ENCODE measurements at places on chromosomes 16 and 17. TPM values are rescaled to one million over a fixed set of nuclear protein-coding genes. Genes with fewer than 3 reads are reported as not detected.
A peak's percentile ranks its signal among the peaks of the same experiment; 100 is the strongest.

SRSF2 gene
- total RNA-seq, result 115 TPM

GRCh38 chr17:5558815-5559785, 25.2 kb downstream of the NLRP1 start:
- no peak for DNase-seq

C1QTNF1 gene
- 20.4 TPM for total RNA-seq

DNA sequence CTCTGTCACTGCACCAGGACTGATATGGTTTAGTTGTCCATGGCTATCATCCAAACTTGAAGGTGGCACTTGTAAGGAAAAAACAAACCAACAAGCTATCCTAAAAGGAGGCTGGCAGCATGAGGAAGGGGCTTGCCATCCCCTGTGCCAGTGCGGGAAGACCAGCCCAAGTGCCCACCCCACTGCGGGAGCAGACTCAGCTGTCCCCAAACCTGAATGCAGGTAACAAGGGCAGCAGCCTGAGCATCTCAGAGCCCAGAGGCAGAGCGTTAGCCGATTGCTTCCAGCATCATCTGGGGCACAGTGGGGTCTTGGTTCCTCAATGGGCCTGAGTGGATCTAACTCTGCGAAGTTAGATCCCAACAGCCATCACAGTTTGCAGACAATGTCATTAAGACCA, 29.2 kb upstream of the C16orf78 start:
- DNase-seq, result no peak

RHBDL3 gene
- total RNA-seq, result 10.2 TPM

AURKB gene
- 2.6 TPM for total RNA-seq

CACNG5 gene
- total RNA-seq, result not detected

PRSS33 gene
- not detected for total RNA-seq

GRCh38 chr16:50457423-50457822, 88.6 kb upstream of the BRD7 start:
- DNase-seq, result no peak

TMEM238L gene
- total RNA-seq, result not detected

DNA sequence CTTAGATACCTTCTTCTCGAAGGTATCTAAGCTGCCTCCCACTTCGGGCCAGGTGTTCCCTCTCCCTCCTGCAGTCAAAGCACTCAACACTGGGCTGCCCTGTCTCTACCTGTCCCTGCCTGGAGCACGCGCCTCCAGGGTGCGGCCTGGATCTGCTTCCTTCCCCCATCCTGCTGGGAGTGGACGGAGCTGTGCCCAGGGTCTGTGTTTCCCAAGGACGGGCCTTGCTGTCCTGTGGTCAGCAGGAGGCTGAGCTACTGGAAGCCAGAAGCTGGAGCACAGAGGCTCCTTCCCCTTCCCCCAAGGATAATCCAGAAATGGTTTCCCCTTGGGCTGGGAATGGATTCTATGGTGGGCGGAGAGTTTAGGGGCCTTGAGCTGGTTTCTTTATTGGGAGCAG, 16.7 kb downstream of the LLGL2 start:
- DNase-seq, result no peak

GRCh38 chr16:79901522-79901921, 301.0 kb upstream of the MAF start:
- no peak for DNase-seq

TMC5 gene
- total RNA-seq, result 3.7 TPM

MAPT gene
- total RNA-seq, result 9.2 TPM

DNA sequence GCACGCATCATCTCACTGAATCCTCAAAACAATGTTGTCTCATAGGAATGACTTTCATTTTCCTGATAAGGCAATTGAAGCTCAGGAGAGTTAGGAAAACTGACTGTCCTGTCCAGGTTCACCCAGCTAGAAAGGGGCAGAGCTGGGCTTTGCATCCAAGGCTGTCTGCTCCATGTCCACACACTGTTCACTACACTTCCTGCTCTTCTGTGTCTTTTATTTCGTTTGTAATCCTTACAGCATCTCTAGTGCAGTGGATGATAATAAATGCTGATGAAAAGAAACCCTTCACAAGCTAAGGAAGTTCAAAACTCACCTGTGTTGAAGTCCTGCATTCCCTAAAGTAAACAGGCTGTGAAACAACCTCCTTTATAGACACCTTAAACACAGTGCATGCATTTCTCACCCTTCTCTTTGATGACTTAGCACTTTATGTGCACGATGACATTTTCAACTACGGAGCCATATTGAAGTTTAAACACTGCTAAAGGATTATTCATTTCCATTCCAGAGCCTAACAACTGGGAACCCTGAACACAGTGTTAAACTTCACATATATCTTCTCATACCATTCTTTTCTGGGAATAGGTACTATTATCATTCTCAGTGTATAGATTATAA, 31.0 kb upstream of the GPR139 start:
- no peak for DNase-seq

GRCh38 chr16:8866118-8866883, 2.5 kb downstream of the CARHSP1 start:
- DNase-seq, result peak; percentile 82

GRCh38 chr17:50766222-50767023, 895 bp downstream of the ANKRD40CL start:
- DNase-seq, result no peak

DNA sequence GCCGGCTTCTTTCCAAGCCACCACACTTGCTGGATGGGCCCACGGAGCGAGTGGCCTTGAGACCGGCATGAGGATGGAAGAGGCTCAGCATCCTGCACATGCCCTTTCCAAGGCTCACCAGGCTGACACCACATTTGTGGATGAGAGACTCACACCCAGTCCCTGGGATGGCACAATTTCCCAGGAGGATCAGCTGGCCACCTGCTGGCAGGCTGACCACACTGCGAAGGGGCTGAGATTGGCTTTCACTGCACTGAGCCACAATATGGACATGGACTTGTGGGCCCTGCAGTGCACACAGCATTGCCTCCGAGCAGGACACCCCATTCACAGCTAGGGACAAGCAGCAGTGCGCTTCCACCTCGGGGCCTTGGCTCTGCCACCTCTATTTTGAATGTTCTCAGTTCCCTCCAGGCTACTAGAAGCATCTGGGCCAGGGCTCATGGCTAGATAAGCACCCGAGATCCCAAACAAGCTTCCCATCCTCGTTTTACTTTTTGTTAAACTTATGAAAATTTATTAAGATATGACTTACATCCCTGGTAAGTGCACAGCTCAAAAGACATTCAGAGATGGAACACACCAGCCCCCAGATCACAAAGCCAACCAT, 25.3 kb upstream of the KSR1 start:
- DNase-seq, result peak; percentile 64

- peak; percentile 13 for DNase-seq
These were observed 54.9 kb downstream of the GNAO1 start for GRCh38 chr16:56246051-56246817.

- no peak for DNase-seq
These were observed 11.3 kb downstream of the RFFL start for GRCh38 chr17:35052241-35052610.

GRCh38 chr17:39306509-39307212, 80.9 kb upstream of the STAC2 start:
- DNase-seq, result no peak

DNA sequence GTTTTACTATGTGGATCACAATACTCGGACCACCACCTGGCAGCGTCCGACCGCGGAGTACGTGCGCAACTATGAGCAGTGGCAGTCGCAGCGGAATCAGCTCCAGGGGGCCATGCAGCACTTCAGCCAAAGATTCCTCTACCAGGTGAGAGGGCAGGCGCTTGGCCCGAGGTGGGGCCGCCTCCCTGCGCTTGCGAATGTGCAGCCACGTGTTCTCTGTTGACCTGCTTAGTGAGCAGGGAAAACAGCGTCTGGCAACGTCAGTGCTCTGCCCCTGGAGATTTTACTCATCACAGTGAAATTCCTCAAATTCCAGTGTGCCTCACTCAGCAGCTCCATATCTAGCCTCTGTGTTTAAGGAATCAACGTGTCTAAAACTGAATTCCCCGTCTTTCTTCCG, 33.4 kb upstream of the CLEC18A start:
- DNase-seq, result peak; percentile 90

GRCh38 chr16:26071101-26071866, 379.5 kb downstream of the HS3ST4 start:
- no peak for DNase-seq

ZNF771 gene
- total RNA-seq, result 81.3 TPM

- DNase-seq, result peak; percentile 70
These were observed 81.6 kb downstream of the CCDC182 start for GRCh38 chr17:57663326-57664070.

RFFL gene
- 16.5 TPM for total RNA-seq

GRCh38 chr17:78438694-78439325, 60.4 kb downstream of the PGS1 start:
- DNase-seq, result no peak

GRCh38 chr16:77212741-77213541, 13.7 kb downstream of the SYCE1L start:
- peak; percentile 58 for DNase-seq

DNA sequence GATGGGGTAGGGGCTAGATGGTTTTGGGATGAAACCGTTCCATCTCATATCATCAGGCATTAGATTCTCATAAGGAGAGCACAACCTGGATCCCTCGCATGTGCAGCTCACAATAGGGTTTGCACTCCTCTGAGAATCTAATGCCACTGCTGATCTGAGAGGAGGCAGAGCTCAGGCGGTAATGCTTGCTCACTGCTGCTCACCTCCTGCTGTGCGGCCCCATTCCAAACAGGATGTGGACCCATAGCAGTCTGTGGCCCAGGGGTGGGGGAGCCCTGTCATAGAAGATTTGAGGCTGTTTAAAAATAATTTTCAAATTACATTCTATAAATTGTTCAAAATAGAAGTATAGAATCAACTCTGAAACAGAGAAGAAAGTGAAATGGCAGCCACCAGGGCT, 50.8 kb downstream of the PHKB start:
- no peak for DNase-seq

GRCh38 chr16:67188323-67188722, 1.6 kb downstream of the EXOC3L1 start:
- DNase-seq, result no peak

DNA sequence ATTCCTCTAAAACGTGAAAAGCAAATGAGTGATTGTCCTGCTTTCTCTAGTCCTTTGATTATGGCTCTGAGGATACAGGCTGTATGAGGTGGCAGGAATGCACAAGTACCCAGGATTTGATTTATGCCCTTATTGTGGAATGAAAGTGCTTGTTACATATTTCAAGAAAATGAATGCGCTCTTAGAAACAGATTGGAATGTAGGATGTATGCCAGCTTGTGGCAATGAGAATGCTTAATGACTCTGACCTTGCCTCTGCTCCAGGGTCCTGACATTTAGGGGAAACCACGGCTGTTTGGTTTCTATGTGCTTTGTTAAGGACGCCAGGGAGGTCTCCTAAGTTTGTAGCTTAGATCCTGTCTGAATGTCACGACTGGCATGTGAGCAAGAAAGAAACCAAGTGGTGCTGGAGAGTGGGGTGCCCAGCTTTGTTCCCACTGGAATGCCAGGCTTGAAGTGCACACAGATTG, 22.0 kb downstream of the PRCD start:
- DNase-seq, result peak; percentile 56

DNA sequence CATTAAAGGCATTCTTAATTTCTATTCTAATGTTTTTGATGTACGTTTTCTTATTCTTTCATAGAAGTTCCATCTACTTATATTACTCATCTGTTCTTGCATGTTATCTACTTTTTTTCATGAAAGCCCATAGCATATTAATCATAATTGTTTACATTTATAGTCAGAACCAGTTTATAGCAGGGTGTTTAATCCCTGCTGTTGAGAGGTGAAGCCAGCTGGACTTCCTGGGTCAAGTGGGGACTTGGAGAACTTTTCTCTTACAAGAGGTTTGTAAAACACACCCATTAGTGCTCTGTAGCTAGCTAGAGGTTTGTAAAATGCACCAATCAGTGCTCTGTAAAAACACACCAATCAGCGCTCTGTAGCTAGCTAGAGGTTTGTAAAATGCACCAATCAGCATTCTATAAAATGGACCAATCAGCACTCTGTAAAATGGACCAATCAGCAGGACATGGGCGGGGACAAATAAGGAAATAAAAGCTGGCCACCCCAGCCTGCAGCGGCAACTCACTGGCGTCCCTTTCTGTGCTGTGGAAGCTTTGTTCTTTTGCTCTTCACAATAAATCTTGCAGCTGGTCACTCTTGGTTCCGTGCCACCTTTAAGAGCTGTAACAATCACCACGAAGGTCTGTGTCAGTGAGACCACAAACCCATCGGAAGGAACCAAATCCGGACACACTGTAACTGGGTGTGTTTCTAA, 120.6 kb downstream of the TANC2 start:
- no peak for DNase-seq

GRCh38 chr16:69017036-69017783, 88.2 kb upstream of the HAS3 start:
- DNase-seq, result no peak

PRM1 gene
- not detected for total RNA-seq

DNA sequence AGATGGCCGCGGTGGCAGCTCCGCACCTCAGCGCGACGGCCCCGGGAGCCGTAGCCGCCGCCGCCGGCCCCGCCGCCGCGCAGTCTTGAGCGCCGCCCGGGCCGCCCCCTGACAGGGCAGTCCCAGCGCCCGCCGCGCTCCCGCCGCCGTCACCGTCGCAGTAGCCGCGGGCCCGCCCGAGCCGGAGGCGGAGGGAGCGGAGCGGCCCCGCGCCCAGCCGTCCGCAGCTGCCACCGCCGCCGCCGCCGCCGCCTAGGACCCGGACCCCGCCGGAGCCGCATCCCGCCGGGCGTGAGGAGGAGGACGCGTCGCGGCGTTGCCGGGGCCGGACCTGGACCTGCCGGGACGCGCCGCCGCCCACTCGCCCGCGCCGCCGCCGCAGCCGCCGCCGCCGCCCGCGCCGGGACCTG, 218 bp downstream of the TNRC6C start:
- DNase-seq, result peak; percentile 21

DNA sequence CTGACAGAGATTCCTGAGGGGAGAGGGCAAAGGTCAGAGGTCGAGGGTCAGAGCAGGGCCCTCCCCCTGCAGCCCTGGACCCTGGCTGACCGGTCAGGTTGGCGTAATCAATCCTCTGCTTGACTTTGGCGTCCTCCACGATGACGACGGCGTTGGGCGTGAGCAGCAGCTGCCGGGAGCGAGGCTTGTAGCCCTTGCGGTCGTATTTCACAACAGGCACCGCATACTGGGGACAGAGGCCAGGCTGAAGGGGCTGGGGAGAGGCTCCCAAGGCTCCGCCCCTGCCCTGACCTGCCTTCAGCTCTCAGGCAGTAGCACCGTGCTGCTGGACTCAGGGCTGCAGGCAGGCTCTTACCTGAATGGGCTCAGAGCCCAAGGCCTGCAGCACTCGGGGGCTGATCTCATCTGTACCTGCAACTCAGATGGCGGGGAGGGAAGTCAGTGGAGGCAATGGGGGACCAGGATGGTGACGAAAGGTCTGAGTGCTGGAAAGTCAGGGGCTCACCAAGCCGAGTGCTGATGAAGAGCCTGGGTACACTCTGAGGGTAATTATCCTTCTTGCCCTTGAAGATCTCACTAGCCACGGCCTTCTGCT, 12.0 kb upstream of the CRK start:
- DNase-seq, result peak; percentile 49

DNA sequence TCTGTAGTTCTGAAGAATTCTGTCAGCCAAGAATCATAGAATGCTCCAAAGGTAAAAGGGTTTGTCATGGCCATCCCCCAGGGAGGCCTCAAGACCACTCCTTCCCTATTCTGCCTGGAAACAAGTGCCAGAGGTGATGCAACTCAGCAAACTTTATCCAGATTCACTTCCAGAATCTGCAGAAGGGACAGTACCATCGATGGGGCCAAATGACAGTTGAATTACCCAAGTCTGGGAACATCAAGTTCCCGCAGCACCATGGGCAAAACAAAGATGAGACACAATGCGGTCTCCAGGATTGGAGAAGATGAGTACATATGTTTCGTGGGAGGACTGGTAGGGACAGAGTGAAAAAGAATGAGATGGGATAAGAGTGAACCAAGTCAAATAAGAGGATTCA, 13.7 kb upstream of the TAT start:
- no peak for DNase-seq
